ENCODE measurements at places on chromosomes 1 and 21. TPM values are rescaled to one million over a fixed set of nuclear protein-coding genes. Genes with fewer than 3 reads are reported as not detected.

- H3K4me1 ChIP-seq = peaks cover 10% of the 10 kb centered on the region
- peaks cover 27% of the 10 kb centered on the region for H3K27me3 ChIP-seq
- DNase-seq = peak; percentile 77
- peak within 1 kb of the TSS; percentile 74 for H3K4me3 ChIP-seq
- no peaks in the 10 kb centered on the region for H3K36me3 ChIP-seq
Measured at GRCh38 chr1:76074321-76075187, at the start of gene ST6GALNAC3. TSS of gene ST6GALNAC3 (plus strand) at chr1:76074746.

The TRIM67 gene
- total RNA-seq = not detected

- no peak overlapping the region for H3K27ac ChIP-seq
- no peaks in the 10 kb centered on the region for H3K4me1 ChIP-seq
- H3K36me3 ChIP-seq = no peaks in the 10 kb centered on the region
- H3K4me3 ChIP-seq = no peak overlapping the region
Measured at GRCh38 chr21:42633858-42634257, 19.6 kb upstream of the PDE9A start.

The WRAP73 gene
- 38.1 TPM for total RNA-seq

DNA sequence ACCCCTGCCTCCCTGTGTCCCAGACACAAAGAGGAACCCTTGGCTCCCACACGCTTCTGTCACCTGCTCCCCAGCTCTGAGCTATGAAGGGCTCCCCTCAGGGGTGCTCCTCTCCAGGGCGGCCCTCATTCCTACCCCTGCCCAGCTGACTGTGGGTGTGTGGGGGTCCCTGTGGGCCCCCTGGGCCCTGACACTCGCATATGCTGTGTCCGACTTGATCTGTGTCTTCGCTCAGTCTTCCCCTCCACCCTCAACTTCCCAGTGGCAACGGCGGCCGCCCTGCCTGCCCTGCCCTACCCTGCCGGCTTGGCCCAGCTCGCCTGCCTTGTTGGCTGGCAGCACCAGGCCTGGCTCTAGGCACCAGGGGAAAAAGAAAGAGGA lies 1.2 kb downstream of the KCNQ4 start:
- H3K27ac ChIP-seq = no peak overlapping the region
- no peaks in the 10 kb centered on the region for H3K36me3 ChIP-seq
- H3K4me3 ChIP-seq = peak overlapping the region; percentile 42
- peaks cover 35% of the 10 kb centered on the region for H3K27me3 ChIP-seq

GRCh38 chr1:233114860-233115259 lies 164.4 kb downstream of the NTPCR start:
- no peak overlapping the region for H3K4me3 ChIP-seq
- peaks cover 22% of the 10 kb centered on the region for H3K36me3 ChIP-seq
- DNase-seq = no peak

The MYOG gene
- not detected for total RNA-seq

The FCRL2 gene
- not detected for total RNA-seq

The CTH gene
- 13.1 TPM for total RNA-seq

The CC2D1B gene
- 53.3 TPM for total RNA-seq

- no peak for DNase-seq
- no peak overlapping the region for H3K4me3 ChIP-seq
- peaks cover 15% of the 10 kb centered on the region for H3K27me3 ChIP-seq
- H3K27ac ChIP-seq = no peak overlapping the region
- no peaks in the 10 kb centered on the region for H3K4me1 ChIP-seq
- no peaks in the 10 kb centered on the region for H3K36me3 ChIP-seq
Measured at GRCh38 chr21:42704861-42705260, 51.4 kb downstream of the PDE9A start.

GRCh38 chr1:44351289-44351688 lies 3.8 kb downstream of the ERI3 start:
- no peak overlapping the region for H3K4me3 ChIP-seq
- peaks cover 1% of the 10 kb centered on the region for H3K36me3 ChIP-seq
- no peak for DNase-seq
- H3K27ac ChIP-seq = no peak overlapping the region

The UBL4B gene
- total RNA-seq = not detected

The TMEM81 gene
- total RNA-seq = 2.3 TPM

GRCh38 chr21:41328660-41329607 lies 12.3 kb downstream of the FAM3B start:
- H3K4me3 ChIP-seq = no peak overlapping the region
- no peak for DNase-seq
- no peaks in the 10 kb centered on the region for H3K4me1 ChIP-seq
- no peaks in the 10 kb centered on the region for H3K36me3 ChIP-seq

The LCE1E gene
- not detected for total RNA-seq

The KRTAP19-1 gene
- total RNA-seq = not detected

The AKT3 gene
- 42.6 TPM for total RNA-seq

The AMPD1 gene
- not detected for total RNA-seq

DNA sequence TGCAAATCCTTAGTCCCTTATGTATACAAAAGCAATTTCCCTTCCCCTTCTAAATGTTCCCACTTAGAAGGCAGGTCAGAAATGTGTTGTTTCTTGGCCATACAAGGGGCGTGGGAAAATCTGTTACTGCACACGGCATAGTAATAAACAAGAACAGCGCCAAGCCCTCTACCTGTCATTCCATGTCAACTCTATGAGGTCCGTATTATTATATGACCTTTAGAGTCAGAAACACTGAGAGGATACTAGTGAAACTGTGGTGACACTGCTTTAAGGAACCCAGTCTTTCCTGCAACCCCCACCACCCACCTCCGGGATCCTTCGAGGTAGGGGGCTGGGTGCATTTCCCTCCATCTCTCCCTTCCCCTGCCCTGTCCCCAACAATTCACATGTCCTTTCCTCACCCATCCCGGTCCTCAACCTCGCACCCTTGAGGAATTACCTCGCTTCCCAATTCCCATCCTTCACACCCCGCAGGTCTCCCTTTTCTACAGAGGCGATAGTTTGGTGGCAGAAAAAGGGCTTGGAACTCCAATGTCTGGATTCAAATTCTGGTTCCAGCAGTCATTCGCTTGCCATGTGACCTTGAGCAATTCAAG lies 647 bp downstream of the SDHB start:
- H3K4me3 ChIP-seq = peak overlapping the region; percentile 89
- DNase-seq = no peak
- peak overlapping the region; percentile 97 for H3K27ac ChIP-seq
- H3K27me3 ChIP-seq = peaks cover 2% of the 10 kb centered on the region
- H3K36me3 ChIP-seq = peaks cover 13% of the 10 kb centered on the region

- H3K4me3 ChIP-seq = no peak overlapping the region
- no peak overlapping the region for H3K27ac ChIP-seq
- no peaks in the 10 kb centered on the region for H3K27me3 ChIP-seq
- H3K4me1 ChIP-seq = peaks cover 31% of the 10 kb centered on the region
- DNase-seq = no peak
Measured at GRCh38 chr1:181013144-181013543, 9.5 kb downstream of the STX6 start.

DNA sequence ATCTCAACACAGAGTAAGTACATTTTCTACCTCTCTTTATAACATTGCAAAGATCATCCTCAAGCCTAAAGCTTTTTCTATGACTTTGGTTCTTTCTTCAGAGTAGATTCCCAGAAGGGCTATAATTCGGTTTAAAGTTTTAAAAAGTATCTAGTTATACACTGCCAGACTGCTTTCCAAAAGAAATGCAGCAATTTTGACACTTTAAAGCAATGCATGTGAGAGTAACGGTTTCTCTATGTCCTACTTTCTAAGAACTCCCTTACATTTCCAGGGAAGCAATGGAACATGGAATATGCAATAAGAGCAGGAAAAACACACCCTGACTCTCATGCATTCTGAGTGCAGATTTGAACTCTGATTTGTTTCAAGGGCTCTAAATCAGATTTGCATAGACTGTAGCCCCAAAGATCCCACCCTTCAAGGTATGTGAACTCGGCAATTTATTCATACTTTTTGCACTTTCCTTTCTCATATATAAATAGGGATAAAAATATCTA lies 331.6 kb downstream of the HHIPL2 start:
- H3K27ac ChIP-seq = no peak overlapping the region
- H3K4me1 ChIP-seq = no peaks in the 10 kb centered on the region
- no peaks in the 10 kb centered on the region for H3K36me3 ChIP-seq
- no peak for DNase-seq
- no peak overlapping the region for H3K4me3 ChIP-seq

DNA sequence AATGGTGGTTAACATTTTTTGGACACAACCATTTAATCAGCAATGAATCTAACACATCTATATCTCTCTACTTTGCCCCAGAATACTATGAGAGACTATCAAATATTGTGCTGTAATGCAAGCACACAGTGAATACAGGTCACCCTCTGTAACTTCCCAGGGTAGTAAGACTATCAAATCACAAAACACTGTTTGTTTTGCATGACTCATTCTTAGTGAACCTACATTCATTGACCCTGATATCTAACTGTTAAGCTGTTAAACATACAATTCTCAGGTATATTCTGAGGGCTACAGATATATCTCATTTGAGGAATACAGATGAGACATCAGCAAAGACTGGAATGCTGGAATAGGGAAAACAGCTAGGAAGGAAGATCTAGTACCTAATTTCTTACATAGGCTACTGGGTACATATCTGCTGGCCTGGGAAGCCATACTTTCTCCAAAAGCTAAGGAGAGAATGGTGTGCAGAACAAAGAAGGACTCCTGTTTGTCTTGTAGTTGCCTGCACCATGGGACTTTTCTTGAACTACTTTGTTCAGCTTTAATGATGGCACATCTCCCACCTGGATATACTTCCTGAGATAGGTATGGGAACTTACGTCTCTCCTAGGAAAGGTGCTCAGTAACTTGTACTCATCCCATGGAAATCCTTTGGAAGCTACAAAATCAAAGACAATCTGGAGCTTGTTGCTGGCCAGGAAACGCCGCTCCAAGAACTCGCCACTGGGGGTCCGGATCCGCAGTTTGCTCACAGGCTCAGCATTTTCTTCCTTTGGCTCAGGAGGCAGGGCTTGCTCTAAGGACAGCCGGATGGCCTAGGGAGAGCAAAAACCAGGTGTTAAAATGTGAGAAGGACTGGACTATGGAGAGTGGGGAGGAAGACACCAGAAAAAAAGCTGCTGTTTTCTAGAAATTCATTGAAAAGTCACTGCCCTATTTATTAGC lies 51.9 kb upstream of the DMRTA2 start:
- no peaks in the 10 kb centered on the region for H3K27me3 ChIP-seq
- no peak overlapping the region for H3K27ac ChIP-seq
- peaks cover 10% of the 10 kb centered on the region for H3K36me3 ChIP-seq
- no peak for DNase-seq
- no peak overlapping the region for H3K4me3 ChIP-seq

DNA sequence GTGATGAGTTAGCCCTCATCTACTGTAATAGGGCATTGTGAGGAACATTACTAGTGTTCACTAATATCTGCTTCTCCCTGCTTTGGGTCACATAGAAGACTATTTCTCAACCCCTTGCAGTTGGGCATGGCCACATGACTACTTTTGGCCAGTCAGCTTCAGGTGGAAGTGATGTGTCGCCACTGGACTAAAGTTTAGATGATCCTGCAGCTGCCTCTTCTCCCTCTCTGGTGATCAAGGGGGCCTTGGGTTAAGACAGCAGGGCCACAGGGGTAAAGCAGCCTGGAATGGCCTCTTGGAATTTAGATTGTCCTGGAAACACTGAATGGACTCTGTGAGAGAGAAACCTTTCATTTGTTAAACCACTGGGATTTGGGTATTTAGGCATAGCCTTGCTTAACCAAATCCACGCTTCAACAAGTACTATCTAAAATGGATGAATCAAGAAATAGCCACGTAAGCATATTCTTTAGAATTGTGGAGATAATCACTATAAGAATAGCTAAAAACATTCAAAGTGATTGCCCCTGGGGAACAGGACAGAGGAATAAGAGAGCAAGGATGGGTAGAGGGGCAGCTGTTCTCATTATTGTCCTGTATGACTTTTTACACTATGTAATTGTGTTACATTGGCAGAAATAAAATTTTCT lies 41.2 kb downstream of the OPRD1 start:
- no peak overlapping the region for H3K27ac ChIP-seq
- no peak for DNase-seq
- H3K4me1 ChIP-seq = peaks cover 3% of the 10 kb centered on the region
- peaks cover 21% of the 10 kb centered on the region for H3K27me3 ChIP-seq
- H3K36me3 ChIP-seq = no peaks in the 10 kb centered on the region

GRCh38 chr1:202966006-202966898 lies 805 bp downstream of the CYB5R1 start:
- no peaks in the 10 kb centered on the region for H3K27me3 ChIP-seq
- peaks cover 2% of the 10 kb centered on the region for H3K36me3 ChIP-seq
- peaks cover 25% of the 10 kb centered on the region for H3K4me1 ChIP-seq
- H3K4me3 ChIP-seq = peak overlapping the region; percentile 74

DNA sequence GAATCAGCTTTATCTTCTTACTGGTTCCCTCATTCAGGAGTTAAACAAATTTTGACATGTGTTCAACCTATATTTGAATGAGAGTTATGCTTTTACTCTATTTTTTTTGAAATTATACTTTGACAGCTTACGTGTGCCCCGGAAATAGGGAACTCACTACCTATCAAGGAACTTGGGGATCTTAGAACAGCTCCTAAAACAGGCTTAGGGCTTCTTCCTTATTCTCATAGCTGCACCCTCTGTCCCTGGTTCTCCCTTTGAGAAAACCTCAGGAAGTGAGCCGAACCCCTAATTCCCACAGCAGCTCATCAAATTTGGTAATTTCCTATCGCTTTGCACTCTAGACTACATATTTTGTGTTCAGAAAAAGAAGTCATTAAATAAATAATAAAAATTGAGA lies 81.2 kb upstream of the RUNX3 start:
- H3K27me3 ChIP-seq = no peaks in the 10 kb centered on the region
- H3K4me1 ChIP-seq = peaks cover 63% of the 10 kb centered on the region
- no peak for DNase-seq
- no peak overlapping the region for H3K27ac ChIP-seq
- H3K36me3 ChIP-seq = peaks cover 12% of the 10 kb centered on the region

The STUM gene
- not detected for total RNA-seq

DNA sequence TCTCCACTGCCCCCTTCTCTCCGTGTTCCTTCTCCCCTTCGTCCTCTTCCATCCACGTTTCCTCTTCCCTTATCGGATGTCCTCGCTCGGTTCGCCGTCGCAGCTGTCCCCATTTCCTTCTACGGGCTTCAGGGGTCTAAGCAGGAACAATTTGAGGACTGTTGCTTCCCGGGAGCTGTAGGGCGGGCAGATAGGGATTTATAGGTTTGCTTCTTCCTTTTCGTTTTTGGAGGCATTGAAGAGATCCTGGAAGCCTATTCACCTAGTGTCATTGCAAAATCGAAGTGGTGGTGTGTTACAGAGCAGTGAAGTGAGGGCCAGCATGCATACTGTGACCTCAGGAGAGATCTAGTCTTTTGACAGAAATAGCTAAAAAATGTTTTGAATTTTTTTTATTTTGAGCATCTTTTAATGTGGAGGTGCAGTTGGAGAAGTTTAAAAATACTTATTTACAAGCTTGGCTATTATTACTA lies 897 bp downstream of the ZYG11B start:
- H3K36me3 ChIP-seq = no peaks in the 10 kb centered on the region
- H3K27ac ChIP-seq = peak overlapping the region; percentile 83
- H3K4me1 ChIP-seq = peaks cover 29% of the 10 kb centered on the region
- H3K27me3 ChIP-seq = peaks cover 15% of the 10 kb centered on the region
- peak overlapping the region; percentile 92 for H3K4me3 ChIP-seq

GRCh38 chr1:167092653-167093052 lies 1.2 kb upstream of the STYXL2 start:
- no peak overlapping the region for H3K4me3 ChIP-seq
- peaks cover 8% of the 10 kb centered on the region for H3K4me1 ChIP-seq
- no peak overlapping the region for H3K27ac ChIP-seq

Data from activated CD8-positive, alpha-beta memory T cell treated with anti-CD3 and anti-CD28 coated beads, Interleukin-2, amount 10 ng/mL, durations not matched to agents 7 days and 5 days (primary cell).